ENCODE measurements at places on chromosomes 12 and 14.

DNA sequence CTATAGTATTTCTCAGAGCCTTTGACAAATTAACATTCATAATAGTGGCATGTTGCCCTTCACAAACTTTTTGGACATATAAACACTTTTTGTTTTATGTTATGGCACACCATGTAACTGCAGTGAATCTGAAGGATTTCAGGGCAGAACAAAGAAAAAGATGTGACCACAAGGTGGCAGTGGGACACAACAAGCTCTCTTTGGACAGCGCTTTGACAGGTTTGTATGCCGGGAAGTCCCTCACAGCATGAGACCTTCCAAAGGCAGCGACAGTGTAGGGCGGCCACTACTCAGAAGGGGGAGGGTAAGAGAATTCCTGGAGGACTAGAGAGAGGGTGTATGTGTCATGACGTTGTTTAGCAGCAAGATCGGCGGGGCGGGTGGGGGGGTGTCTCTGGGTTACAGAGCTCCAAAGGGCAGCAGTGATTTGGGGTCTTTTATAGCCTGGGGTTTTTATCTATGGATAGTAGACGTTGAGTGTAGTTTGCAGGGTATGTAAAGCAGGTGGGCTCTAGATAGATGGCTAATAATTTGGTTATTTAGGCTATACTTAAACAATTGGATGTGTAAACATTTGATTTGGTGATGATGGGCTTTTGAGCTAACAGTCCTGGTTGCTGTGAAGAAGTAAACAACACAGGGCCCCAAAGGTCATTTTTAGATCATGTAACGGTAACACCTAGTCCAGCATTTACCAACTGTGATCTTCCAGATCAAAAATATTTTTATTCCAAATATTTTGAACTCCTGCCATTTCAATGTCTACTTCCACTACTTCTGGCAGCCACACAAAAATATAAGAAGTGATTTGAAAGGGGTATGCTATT, 22.9 kb downstream of the ETFBKMT start:
- DNase-seq: peak; percentile 36

GRCh38 chr12:44114906-44115305, 279.0 kb downstream of the TMEM117 start:
- no peak for DNase-seq

DNA sequence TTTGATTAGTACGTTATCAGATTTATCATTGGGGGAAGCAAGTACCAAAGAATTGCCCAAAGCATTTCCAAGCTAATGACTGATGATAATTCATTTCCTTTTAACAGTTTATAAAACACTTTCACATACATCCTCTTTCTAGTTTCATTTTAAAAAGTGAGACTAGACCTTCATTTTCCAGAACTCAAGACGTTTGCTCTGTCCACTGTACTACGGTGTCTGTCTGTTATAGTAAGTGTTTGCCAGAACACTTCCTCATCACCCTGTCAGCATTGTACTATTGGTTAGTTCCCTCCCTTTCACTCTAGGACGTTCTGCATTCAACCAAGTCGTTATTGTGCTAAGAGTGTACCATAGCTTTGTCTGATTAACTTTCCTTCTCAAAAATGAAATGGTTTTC, 81.7 kb upstream of the TMEM263 start:
- DNase-seq: no peak

GRCh38 chr12:16844875-16845274, 238.9 kb upstream of the LMO3 start:
- DNase-seq: no peak

- DNase-seq: no peak
These were observed 42.6 kb upstream of the PRIMA1 start for GRCh38 chr14:93830753-93831461.

All from NCI-H2227 treated with DMSO at 0.1 percent for 48 hours (cell line).